ENCODE measurements at places on chromosomes 7 and 10. TPM values are rescaled to one million over a fixed set of nuclear protein-coding genes. Genes with fewer than 3 reads are reported as not detected.

DNA sequence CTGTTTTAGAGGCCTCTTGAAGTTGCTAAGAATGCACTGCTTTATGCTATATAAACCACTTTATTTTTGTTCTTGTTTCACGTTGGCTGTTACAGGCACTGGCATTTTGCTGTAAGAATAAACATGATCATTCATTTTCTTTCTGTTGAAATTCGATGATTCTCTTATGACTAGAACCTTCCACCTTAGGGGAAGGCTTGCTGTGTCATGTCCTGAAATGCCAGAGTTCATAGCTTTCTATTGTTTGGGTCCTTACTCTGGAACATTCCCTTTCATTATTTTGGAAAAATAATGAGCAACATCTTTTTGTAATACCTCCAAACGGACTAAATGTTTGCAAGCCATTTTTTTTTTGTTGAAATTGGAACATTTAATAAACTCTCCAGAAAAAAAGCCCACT is 495.1 kb upstream of the POT1 start:
- no peak for DNase-seq

Gene OR2A42
- total RNA-seq: under 0.01 TPM

Gene TAS2R3
- total RNA-seq: 1.2 TPM

- DNase-seq: no peak
Measured at GRCh38 chr7:155995183-155995612, 182.9 kb upstream of the SHH start.

Gene CHAT
- total RNA-seq: not detected

DNA sequence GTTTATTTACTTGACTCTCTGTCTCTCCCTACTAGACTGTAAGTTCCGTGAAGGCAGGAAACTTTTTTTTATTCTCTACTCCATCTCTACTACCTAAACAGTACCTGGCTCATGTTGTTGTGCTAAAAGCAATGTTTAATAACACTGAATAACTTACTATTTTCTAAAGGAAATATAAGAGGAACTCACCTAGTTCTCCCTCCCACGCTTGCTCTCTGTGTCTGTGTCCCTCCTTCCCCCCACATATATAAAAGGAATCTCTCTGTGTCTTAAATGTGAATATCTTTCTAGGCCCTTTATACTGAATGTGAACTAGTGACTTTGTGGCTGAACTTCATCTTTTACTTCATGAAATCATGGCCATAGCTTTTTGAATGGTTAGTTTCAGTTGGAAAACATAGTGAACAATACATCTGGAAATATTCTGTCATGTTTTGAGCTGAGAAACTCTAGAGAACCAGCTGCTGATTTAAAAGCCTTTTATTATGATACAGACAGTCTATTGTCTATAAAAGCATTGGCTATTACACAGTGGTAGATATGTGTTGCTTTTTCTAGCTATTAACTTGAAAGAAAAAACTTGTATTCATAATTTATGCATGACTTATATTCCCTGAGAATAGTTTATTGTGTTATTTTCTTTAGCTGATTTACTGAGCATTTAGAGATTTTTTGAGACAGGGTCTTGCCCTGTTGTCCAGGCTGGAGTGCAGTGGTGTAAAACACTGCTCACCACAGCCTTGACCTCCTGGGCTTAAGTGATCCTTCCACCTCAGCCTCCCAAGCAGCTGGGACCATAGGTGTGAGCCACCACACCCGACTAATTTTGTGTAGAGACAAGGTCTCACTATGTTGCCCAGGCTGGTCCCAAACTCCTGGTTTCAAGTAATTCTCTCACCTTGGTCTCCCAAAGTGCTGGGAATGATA is 42.5 kb downstream of the VCL start:
- DNase-seq: no peak

DNA sequence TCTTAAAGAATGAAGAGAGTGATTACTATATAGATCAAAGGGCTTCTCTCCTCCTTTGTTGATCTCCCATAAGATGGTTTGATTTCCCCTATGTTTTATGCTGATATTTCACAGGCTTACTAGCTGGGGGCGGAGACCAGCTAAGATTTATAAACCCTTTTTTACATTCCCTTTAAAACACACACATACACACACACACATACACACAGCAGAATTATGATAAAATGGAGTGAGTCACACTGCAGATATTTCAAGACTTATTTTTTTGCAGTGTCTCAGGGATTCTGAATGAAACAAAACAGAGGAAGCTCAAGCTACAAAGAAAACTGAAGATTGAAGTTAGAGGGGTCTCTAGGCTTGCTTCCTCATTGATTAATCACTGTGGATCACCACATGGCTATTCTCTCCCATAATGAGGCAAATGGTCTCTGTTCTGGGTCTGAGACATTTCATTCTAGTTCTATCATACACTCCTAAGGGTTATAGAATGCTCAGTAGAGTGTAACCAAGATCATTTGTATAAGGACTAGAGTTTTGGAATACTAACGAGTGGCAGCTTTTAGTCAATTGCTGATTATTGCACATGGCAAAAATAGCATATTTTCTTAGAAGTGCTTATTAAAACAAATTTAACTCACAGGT is 18.6 kb downstream of the INA start:
- DNase-seq: no peak

Gene JAKMIP3
- 4.1 TPM for total RNA-seq

Gene AGR3
- total RNA-seq: not detected

- no peak for DNase-seq
Measured at GRCh38 chr10:6108631-6109443, 20.0 kb downstream of the RBM17 start.

Gene SORCS1
- total RNA-seq: 16.7 TPM

Gene TMEM196
- total RNA-seq: 18.8 TPM

- no peak for DNase-seq
Measured at GRCh38 chr7:74193054-74193453, 16.8 kb upstream of the LAT2 start.

GRCh38 chr10:19385846-19386450 is 337.3 kb downstream of the MALRD1 start:
- no peak for DNase-seq

DNA sequence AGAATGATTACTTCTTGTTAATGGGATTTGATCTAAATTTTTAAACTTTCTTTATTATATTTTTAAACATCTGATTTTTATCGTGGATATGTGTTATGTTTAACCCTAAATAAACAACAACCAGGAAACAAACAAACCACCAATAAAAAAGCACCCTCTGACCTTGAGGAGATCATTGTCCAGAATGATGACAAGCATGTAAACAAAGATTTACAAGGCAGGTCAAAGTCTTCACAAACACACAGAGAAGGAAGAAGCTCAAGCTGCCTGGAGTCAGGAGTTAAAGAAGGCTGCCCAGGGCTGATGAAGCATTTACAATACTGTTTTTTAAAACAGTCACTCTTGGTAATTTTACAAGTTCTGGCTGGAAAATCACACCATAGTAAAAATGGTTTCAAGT is 31.0 kb upstream of the EGFR start:
- no peak for DNase-seq

GRCh38 chr7:105006367-105007136 is 7.5 kb upstream of the KMT2E start:
- DNase-seq: no peak

Gene SPDYE16
- 0.41 TPM for total RNA-seq

DNA sequence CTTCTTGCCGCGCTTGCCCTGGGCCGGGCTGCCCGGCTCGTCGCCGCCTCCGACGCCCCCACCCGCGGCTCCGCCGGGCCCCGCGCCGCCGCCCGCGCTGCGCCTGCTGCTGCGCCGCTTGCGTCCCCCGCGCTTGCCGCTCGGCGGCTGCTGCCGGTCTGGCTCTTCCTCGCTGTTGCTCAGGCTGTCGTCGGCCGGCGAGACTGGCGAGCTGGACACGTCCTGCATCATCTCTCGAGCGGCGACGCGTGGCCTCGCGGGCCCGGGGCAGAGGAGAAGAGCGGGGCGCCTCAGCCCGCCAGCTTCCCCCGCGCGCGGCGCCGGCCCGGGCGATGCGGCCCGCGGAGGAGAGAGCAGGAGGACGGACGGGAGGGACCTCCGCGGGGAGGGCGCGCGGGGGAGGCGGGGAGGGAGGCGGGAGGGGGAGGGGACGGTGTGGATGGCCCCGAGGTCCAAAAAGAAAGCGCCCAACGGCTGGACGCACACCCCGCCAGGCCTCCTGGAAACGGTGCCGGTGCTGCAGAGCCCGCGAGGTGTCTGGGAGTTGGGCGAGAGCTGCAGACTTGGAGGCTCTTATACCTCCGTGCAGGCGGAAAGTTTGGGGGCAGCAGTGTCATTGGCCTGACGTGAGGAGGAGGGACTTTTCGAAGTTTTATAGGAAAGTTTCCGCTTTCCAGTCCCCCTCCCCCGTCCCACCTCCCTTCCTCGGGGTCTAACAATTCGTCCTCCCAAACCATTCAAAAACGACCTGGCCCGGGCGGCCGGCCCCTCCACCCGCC is at the start of gene TWIST1:
TSS of gene TWIST1 (minus strand) at position 546 of the 779 bp plus-strand sequence. CDS start at position 231, 315 bp downstream.
- DNase-seq: peak; percentile 58

DNA sequence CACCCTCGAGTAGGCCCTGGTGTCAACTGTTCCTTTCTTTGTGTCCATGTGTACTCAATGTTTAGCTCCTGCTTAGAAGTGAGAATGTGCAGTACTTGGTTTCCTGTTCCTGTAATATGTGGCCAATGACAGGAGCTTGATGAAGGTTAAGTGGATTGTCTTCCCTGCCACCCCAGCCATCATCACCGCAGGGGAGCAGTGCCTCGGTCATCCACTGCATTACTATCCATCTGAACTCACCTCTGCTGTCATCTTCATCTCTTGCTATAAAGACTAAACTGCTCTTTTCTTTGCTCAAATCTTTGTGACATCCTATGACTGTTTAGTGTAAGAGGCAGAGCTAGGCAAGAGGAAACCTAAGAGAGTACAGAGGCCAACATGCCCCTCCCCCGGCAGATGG is 15.6 kb downstream of the ITIH2 start:
- DNase-seq: no peak

DNA sequence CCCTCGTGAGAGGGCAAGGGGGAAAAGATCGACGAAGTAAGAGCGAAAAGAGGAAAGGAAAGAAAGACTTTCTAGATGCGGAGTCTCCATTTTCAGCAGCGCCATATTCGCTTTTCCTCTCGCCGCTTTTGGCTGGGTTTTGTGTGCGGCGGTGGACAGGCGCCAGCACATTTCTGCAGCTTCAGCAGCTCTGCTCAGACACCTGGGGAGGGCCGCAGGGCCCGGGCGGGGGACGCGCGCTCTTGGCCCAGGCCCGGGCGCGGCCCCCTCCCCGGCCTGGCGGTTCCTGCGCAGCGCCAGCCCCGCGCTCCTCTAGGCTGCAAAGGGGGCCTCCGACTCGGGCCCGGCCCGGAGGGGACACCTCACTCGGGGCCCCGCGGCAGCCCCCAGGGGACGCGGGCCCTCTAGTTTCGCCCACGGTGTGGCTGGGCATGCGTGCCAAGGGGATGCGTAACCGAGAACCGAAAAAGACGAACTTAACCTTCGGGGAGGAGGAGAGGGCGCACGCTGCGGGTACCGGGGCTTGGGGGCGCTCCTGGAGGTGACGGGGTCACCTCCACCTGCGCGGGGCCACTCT is 34.5 kb upstream of the EBLN1 start:
- DNase-seq: peak; percentile 58

GRCh38 chr10:89668386-89669071 is 23.5 kb upstream of the PANK1 start:
- no peak for DNase-seq

- no peak for DNase-seq
Measured at GRCh38 chr10:121594623-121595350, 3.5 kb downstream of the FGFR2 start.

DNA sequence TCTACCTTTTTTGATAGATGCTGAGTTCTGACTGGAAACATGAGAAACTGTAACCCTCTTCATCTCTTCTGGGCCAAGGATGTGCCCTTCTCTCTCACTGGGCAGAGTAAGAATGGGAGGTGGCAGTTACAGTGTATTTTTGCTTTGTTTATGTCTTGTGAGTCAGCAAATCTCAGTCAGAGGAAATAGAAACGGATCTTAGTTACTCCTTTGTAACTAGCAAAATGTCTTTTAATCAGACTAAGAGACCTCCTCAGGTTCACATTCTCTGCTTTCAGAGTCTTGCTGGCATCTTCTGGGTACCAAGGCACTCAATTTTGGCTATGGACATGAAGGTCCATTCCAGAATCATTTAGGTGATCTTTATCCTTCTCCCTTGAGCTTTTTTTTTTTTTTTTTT is 70.9 kb downstream of the HHEX start:
- DNase-seq: no peak

- DNase-seq: no peak
Measured at GRCh38 chr10:95391164-95391563, 100.4 kb upstream of the PDLIM1 start.

DNA sequence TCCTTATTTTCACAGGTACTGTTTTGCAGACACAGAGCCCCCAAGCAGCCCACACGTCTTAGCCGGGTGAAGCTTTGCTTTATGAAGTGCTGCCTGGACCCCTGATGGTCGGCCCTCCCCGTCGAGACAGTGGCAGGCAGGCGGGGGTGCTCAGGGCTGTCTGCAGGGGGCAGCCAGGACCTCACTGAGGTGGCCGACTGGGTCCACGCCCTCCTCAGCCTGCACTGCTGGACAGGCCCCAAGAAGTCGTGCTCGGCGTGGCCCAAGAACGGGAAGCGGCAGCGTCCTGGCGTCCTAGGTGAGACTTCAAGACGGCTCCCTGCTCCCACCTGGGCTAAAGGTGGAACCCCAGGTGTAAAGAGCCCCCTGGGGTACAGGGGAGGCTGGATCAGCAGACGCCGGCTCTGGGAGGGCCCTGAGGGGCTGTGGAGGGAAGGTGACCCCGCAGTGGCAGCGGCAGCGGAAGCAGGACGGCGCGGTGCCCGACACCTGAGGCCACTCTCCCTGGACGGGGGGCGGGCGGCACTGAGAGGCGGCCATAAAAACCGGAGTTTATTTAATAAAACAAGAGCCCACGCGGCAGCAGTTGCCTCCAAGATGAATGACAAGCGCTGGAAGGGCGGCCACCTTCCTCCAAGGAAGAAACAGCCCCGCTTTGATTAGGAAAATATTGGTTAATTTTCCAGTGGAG is 179.4 kb downstream of the ELFN1 start:
- no peak for DNase-seq

Gene PRR15
- total RNA-seq: 0.41 TPM

DNA sequence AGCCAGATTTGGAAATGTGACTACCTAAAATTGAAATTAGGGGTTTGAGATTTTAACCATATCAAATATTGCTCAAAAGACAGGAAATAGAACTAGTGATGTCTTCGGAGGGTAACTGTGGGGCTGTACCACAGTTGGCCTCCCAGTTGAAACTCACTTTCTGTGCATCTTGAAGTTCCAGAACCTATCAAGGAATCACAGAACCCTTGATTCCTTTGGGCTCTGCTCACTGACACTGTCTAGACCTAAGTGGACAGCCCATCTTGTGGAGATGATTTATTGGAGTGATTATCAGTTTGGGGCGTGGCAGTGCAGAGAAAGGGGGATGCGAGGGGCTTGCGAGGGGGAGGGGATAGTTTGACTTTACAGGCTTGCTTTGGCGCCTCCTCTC is 134.2 kb upstream of the GJD4 start:
- DNase-seq: no peak

Gene NACAD
- 4.9 TPM for total RNA-seq

DNA sequence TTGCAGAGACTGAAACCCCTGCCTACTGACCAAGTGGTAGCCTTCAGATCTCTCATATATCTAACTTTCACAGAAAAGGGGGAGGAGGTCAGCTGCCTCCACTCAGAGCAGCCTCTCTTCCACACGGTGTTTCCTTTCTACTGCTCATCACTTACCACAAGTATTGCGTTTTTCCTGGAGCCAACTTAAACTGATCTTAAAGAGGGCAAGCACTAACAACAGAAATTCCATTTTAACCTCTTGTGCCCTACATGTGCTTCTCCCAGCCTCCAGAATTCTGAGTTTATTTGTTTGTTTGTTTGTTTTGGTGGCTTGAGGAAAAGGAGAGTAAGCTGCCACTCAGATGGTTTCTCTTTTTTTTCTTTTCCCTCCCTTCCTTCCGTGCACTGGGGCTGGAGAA is 19.1 kb downstream of the SKIDA1 start:
- DNase-seq: no peak
